ENCODE measurements at places on chromosomes 13 and 19. TPM values are rescaled to one million over a fixed set of nuclear protein-coding genes. Genes with fewer than 3 reads are reported as not detected.

The ZNF835 gene
- total RNA-seq: not detected

The OR7A5 gene
- not detected for total RNA-seq

The MYO16 gene
- total RNA-seq: 0.03 TPM

The STK24 gene
- total RNA-seq: 52.4 TPM

The MAST1 gene
- 2.0 TPM for total RNA-seq

The KIR2DL1 gene
- not detected for total RNA-seq

The PRRG2 gene
- 0.81 TPM for total RNA-seq

The PDE4A gene
- 5.4 TPM for total RNA-seq

The ODAD3 gene
- total RNA-seq: 1.4 TPM

The ANGPTL8 gene
- not detected for total RNA-seq

The PSPN gene
- 0.65 TPM for total RNA-seq

The TPTE2 gene
- not detected for total RNA-seq

The BLOC1S3 gene
- total RNA-seq: 15.4 TPM

The SELENOV gene
- not detected for total RNA-seq

The RNF225 gene
- 0.12 TPM for total RNA-seq

The HSH2D gene
- total RNA-seq: not detected

The RFPL4A gene
- 0.31 TPM for total RNA-seq

The MED29 gene
- total RNA-seq: 66.8 TPM

The ARHGAP45 gene
- total RNA-seq: 2.6 TPM

The OSCAR gene
- 0.36 TPM for total RNA-seq

The TEX26 gene
- not detected for total RNA-seq

The ACER1 gene
- not detected for total RNA-seq

The DPF1 gene
- 4.3 TPM for total RNA-seq

The SLC10A2 gene
- total RNA-seq: not detected

The PIP5K1C gene
- 9.7 TPM for total RNA-seq

The STXBP2 gene
- total RNA-seq: 43.8 TPM

The ZNF681 gene
- not detected for total RNA-seq

The ZNF85 gene
- total RNA-seq: 0.13 TPM

The C5AR1 gene
- 1.4 TPM for total RNA-seq

The LRRC4B gene
- 0.93 TPM for total RNA-seq

The TMPRSS9 gene
- total RNA-seq: not detected

The EID2B gene
- total RNA-seq: 8.5 TPM
